Stimulated activated CD4-positive, alpha-beta T cell treated with anti-CD3 and anti-CD28 coated beads, Interleukin-12 subunit alpha, Interleukin-12 subunit beta, amount 100 ng/mL, for 4 hours (primary cell): ENCODE measurements at places on chromosomes 3 and 15.

DNA sequence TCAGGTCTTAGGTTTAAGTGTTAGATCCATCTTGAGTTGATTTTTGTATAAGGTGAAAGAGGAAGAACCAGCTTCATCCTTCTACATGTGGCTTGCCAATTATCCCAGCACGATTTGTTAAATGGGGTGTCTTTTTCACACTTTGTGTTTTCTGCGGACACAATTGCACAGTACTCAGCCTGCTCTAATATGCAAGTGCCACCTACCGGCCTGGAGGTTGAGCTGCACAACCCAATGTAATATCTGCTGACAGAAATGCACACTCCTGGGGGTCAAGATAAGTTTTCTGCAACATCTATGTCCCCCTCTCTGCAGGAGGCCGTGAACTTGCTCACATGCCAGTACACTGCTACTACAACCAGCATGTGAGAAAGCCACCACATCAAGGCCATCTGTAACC is 791.9 kb upstream of the ROBO1 start:
- DNase-seq, result no peak

DNA sequence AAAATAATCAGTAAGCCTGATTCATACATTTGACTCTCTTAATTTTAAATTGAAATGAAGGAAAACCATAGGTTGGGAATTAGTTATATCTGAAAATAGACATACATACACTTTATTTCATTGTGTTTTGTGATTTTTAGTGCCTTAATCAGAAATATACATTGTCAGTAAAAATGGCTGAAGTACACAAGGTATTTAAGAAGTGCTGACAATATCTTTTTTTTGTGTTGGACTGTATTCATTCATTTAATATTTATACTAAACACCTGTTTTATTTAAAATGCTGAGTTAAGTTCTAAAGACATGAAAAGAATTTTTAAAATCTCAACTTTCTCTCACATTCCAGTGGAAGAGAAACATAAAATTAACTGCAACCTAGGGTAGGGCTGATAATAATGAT is 413.3 kb downstream of the PLCL2 start:
- DNase-seq, result no peak

- no peak for DNase-seq
Observed at GRCh38 chr15:41276831-41277230, 45.8 kb downstream of the CHP1 start.

GRCh38 chr3:18233987-18234716 is 191.0 kb downstream of the SATB1 start:
- DNase-seq, result no peak
